CD14-positive monocyte (primary cell): ENCODE measurements at places on chromosomes 13 and 19. TPM values are rescaled to one million over a fixed set of nuclear protein-coding genes. Genes with fewer than 3 reads are reported as not detected.

DNA sequence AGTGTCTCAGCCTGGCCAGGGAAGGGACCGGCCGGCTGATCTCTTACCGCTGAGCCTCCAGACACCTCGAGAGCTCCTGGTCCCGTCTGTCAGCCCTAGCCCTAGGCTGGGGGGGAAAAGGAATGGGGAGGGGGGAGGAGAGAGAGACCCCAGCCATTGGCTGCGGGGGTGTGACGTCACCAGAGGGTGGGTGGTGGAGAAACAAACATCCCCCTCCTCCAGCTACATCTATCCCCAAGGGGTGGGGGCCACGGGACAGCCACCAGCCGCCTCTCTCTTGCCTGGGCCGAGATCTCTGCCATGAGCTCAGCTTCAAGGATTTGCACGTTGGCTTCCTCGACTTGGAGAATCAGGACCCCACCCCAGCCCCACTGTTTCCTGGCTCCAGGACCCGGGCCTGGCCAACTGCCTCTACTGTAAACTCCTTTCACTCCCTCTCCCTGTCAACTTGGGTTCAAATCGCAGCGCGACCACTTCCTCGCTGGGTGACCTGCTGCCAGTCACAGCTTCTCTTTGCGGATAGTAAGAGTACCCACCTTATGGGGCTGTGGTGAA lies at the start of gene PRX:
Gene PRX (minus strand): TSS at position 88 of the 555 bp plus-strand sequence. CDS start 5,446 bp downstream, outside the sequence.
- no peaks in the 10 kb centered on the region for H3K36me3 ChIP-seq
- H3K4me3 ChIP-seq = no peak within 1 kb of the TSS
- no peaks in the 10 kb centered on the region for H3K27me3 ChIP-seq
- H3K4me1 ChIP-seq = peaks cover 32% of the 10 kb centered on the region

GRCh38 chr13:100443278-100443997 lies 145.2 kb downstream of the GGACT start:
- no peaks in the 10 kb centered on the region for H3K27me3 ChIP-seq
- DNase-seq = no peak
- no peak overlapping the region for H3K27ac ChIP-seq
- H3K4me1 ChIP-seq = no peaks in the 10 kb centered on the region
- H3K36me3 ChIP-seq = no peaks in the 10 kb centered on the region
- no peak overlapping the region for H3K4me3 ChIP-seq

- H3K27ac ChIP-seq = no peak overlapping the region
- H3K36me3 ChIP-seq = no peaks in the 10 kb centered on the region
- H3K27me3 ChIP-seq = no peaks in the 10 kb centered on the region
- no peaks in the 10 kb centered on the region for H3K4me1 ChIP-seq
Observed at GRCh38 chr13:25778365-25778764, 273.5 kb downstream of the SHISA2 start.

DNA sequence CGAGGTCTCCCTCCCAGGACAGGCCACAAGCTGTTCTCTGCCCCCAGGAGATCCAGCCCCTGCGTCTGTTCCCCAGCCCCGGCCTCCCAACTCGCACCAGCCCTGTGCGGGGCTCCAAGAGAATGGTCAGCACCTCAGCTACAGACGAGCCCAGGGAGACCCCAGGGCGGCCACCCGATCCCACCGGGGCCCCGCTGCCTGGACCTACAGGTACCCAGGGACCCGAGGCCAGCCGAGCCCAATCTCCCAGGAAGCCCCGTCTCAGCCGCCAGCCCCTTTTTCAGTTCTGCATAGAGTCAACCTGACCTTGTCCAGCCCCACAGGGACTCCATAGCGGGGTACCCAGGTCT lies 5.9 kb downstream of the PNPLA6 start:
- DNase-seq = no peak
- H3K27me3 ChIP-seq = no peaks in the 10 kb centered on the region
- no peak overlapping the region for H3K4me3 ChIP-seq
- H3K4me1 ChIP-seq = peaks cover 51% of the 10 kb centered on the region
- no peak overlapping the region for H3K27ac ChIP-seq
- peaks cover 59% of the 10 kb centered on the region for H3K36me3 ChIP-seq

The KLK4 gene
- polyA plus RNA-seq = not detected in 2 replicates

The URAD gene
- polyA plus RNA-seq = not detected

The SHC2 gene
- polyA plus RNA-seq = not detected in 2 replicates
